Kasumi-1 (cell line): ENCODE measurements at places on chromosomes 16 and 17.

GRCh38 chr17:29233301-29233700, 13.4 kb upstream of the CRYBA1 start:
- no peak for DNase-seq

- no peak for DNase-seq
Measured at GRCh38 chr16:57071831-57072582, 20.4 kb upstream of the CPNE2 start.

DNA sequence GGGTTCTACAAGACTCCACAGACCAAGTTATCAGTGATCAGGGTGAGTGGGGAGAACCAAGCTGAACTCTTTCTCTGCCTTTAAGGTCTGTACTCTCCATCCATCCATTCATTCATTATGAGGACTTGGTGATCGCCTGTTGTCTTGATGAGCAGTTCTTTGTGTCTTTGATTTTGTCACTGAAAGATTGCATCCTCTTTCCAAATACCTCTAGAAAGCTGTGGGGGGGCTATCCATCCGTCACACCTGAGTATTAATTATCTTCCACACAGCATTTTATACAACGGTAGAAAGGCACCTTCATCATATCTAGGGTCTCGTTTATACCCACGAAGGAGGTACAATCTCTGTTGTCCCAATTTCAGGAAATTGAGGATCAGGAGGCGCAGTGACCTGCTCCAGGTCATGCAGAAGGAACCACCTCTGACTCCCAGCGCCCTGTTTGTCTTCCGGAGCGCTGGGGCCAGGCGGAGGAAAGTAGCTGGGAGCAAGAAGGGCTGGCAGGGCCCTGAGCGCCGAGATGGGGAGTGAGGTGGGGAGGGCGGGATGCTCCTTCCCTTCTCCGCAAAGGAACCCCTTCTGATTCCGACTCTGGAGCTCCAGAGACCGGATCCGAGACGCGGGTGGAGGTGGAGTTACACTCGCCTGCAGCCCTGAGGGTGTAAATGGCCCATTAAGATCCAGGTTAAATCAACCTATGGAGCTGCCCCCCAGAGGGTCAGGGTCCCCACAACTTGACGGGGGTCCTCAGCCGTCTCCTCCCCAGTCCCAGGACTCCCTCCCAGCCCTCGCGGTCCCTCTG, 605 bp upstream of the ABAT start:
- DNase-seq, result no peak

DNA sequence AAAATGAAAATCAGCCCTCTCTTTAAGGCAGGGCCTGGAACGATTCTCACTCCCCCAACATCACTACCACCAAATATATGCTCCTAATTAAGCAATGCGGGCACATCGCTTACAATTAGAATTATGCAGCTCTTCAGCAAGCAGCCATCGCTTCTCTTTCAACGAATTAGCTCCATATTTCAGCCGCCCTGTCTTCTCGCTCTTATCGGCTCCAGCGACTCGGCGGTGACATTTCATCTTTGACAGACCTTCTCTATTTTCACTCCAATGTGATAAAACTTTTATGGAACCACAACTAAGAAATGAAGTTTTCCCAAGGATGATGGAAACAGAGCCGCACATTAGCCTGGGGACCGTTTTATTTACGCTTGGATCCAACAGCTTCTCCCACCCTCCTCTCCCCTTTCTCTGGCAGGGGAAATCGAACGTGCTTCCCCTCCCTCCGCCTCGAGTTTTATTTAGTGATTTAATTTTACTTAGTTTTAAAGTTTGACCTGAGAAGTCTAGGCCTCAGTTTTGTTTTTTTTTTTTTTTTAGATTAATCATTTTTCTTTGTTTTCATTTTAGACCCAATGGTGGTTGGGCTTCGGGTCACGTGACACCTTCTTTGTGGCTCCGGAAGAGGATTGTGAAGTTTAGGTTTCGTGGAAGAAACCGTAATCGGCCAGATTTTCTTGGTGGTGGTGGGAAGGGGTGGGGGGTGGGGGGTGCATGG, 3.1 kb upstream of the HOXB2 start:
- DNase-seq, result no peak

GRCh38 chr17:82230609-82231311, 1.9 kb downstream of the SLC16A3 start:
- peak; percentile 62 for DNase-seq
